Prostate gland (tissue), 2 donors: ENCODE measurements at places on chromosomes 6 and 20. TPM values are rescaled to one million over a fixed set of nuclear protein-coding genes. Genes with fewer than 3 reads are reported as not detected.

MCHR2 gene
- total RNA-seq, result not detected

NR2E1 gene
- 0.91 TPM for total RNA-seq

NKX2-2 gene
- not detected for total RNA-seq

SAMD10 gene
- total RNA-seq, result 6.0 TPM

HLA-DRA gene
- 116 TPM for total RNA-seq

CGA gene
- not detected for total RNA-seq

LINC00237 gene
- total RNA-seq, result not detected

DNA sequence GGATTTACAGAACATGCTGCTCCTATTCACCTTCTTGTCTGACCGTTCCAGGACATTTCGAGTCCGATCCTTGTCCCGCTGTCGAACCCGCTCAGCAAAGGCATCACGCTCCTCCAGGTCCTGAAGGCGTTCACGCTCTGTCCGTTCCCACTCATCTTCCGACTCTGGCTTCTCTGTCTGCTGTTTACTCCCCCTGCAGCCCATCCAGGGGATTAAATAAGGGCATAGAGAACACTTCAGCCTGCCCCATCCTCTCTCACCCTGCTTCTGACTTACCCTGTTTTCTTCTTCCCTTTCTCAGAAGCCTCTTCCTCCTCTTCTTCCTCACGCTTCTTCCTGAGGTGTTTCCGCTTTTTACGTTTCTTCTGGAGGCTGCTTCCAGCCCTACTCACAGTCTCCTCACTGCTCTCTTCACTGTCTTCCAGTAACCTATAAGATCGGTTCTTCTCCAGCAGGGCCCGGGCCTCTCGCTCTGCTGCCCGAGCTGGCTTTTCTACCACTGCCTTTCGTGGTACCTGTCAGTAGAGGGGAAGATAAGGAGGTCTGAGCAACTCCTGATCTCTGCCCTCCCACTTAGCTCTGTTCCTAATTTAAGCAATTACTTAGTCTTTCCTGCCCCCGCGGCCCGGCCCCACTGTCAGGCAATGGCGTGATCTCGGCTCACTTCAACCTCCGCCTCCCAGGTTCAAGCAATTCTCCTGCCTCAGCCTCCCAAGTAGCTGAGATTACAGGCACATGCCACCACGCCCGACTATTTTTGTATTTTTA, 1.9 kb downstream of the DHX16 start:
- DNase-seq, result no peak

GRCh38 chr20:63695424-63696305, 787 bp upstream of the TNFRSF6B start:
- DNase-seq, result no peak

GRCh38 chr6:13678255-13678983, 33.2 kb downstream of the RANBP9 start:
- no peak for DNase-seq

GRCh38 chr20:64080813-64081623, 1.1 kb downstream of the OPRL1 start:
- DNase-seq, result no peak

DNA sequence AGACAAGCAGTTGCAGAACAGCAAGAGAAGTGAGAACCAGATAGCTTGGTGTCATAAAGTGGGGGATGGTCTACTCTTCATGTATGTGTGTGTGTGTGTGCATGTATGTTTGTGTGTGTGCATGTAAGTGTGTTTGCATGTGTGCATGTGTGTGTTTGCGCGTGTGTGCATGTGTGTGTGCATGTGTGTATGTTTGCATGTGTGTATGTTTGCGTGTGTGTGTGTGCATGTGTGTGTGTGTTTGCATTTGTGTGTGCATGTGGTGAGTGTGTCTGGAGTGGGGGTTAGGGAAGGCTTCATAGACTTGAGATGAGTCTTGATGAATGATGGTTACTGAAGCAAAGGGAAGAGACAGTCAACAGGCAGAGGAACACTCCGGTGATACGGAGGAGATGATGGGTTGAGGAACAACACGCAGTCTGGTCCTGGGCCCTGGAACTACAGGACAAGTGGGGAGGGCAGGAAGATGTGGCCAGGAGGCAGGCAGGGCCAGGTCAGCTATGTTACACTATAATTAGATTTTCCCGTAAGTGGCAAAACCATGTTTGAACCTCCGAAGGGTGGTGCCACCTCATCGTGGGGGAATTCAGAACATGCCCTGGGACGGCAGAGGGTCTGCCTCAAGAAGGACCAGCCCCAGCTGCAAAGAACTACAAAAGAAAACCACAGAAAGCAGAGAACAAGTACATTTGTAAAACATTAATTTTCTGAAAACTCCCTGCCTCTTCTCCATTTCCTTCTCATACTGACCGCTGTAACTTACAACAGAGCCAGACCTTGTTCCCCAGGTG, 38.7 kb upstream of the PDE10A start:
- no peak for DNase-seq

DNA sequence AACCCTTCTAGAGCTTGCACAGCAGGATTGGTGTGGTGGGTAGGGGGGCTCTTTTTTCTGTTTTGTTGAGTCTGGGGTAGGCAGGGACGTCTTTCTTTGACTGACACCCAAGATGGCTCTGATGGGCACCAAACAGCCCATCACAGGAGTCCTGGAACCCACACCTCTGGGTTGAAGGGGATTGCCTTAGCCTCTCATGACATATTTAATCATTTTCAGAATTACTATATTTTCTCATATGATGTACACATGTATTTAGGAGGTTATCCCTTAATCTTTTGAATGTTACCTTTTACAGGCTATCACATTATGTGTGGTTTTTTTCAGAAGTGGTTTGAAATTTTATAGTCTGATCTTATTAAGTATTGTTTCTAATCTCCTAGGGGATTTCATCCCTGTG, 64.6 kb downstream of the RPP40 start:
- no peak for DNase-seq

- DNase-seq, result no peak
Observed at GRCh38 chr6:166526937-166527336, 59.5 kb downstream of the RAMACL start.

- no peak for DNase-seq
Observed at GRCh38 chr20:4898282-4899244, 102.7 kb downstream of the SLC23A2 start.

DNA sequence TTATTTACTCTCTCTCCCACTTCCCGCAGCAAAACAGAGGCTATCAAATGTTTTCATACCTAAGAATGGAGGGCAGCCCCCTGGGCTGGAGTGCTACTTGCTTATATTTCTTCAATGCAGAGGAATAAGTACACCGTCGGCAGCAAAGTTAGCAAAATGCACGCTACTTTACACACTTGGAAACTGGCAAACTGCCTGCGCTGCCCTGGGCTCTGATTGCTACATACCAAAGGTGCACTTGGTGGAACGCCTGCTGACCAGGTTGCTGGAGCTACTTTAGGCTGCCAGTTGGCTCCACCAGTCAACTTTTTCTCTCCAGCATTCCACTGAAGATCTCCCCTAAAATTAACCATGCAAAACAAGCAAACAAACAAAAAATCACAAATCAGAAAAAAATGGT, 62.4 kb downstream of the PRSS35 start:
- no peak for DNase-seq
